Activated gamma-delta T cell treated with anti-CD3 and anti-CD28 coated beads, Interleukin-2, amount 50 U/mL, for 16 hours (primary cell): ENCODE measurements at places on chromosomes 3 and 15.

DNA sequence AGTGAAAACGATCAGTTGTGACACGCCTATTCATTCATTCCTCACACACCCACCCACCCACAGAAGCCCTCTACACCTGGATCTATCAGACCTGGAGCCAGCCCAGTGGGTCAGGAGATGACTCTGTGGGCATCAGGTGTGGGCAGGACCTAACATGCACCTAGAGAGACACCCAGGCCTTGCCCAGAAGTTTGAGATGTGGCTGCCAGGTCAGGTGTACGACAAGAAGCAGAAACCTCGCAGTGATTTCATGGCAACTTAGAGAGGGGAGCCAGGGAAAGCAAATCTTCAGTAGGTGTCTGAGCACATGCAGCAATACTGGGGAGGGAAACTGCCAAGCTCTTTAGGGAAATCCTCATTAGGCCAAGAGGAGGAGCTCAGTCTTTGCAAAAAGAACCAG is 264.7 kb upstream of the ROPN1 start:
- no peak for DNase-seq

DNA sequence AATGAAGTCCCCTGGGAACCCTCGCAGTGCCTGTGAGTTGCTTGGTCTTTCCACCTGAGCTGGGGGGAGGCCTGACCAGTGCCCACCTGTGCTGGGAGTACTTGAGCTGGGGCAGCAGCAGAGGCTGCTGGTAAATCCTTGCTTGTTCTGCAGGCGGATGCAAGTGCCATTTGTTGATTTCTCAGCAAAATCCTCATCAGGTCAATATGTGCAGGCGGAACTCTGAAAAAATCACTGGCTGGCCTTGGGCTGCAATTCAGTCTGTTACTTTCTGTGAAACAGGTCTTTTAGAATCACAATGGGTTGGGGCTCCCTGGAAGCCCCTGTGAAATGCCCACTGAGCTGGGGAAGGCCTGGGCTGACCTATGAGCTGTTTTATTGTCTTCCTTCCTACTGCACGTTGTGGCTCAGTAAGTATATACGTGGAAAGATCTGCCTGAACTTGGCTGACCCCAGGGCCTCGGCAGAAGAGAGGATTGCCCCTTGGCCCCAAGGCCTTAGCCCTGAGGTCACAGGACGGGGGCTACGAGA is 182.0 kb upstream of the RGMA start:
- no peak for DNase-seq

- DNase-seq = no peak
Measured at GRCh38 chr3:44099566-44100297, 142.0 kb upstream of the TOPAZ1 start.

GRCh38 chr3:181486141-181486885 is 225.4 kb upstream of the SOX2 start:
- DNase-seq = no peak

DNA sequence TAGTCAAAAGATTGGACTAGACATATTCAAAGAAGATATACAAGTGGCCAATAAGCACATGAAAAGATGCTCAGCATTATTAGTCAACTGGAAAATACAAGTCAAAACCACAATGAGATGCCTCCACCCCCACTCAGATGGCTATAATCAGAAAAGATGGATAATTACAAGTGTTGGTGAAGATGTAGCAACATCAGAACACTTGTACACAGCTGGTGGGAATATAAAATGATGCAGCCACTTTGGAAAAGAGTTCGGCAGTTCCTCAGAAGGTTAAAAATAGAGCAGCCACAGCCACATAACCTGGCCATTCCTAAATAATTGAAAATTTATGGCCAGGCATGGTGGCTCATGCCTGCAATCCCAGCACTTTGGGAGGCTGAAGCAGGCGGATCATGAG is 38.4 kb downstream of the HEG1 start:
- DNase-seq = no peak

DNA sequence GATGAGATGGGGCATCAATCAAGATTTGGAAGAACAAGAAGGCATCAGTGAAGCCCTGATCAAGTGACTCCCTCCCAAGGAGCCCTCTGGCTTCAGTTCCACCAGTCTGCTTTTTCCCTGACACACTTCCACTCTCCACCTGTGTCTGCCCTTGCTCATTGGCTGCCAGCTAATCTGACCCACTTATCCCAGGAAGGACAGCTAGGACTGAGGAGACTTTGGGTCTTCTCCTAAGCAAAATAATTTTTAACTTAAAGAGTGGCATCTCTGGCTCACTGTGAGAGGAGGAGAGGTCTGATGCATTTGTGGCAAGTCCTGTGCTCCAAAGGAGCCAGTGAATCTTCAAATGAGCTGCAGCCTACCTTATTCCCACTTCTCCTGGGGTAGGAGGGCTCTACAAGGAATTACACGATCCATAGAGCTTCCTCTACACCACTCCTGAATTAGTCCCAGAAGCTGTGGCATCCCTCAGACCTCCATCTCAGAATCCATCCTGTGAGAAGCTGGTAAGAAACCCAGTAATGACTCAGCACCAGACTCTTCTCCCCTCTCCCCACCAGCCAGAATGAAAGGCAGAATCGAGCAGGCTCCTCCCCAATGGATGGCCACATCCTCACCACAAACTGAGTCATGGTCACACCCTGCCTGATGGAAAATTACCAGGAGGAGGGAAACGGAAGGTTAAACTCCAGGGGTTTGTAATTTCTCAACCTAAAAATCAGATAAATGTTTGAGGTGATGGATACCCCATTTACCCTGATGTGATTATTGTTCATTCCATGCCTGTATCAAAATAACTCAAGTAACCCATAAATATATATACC is 6.3 kb upstream of the PKM start:
- DNase-seq = no peak

DNA sequence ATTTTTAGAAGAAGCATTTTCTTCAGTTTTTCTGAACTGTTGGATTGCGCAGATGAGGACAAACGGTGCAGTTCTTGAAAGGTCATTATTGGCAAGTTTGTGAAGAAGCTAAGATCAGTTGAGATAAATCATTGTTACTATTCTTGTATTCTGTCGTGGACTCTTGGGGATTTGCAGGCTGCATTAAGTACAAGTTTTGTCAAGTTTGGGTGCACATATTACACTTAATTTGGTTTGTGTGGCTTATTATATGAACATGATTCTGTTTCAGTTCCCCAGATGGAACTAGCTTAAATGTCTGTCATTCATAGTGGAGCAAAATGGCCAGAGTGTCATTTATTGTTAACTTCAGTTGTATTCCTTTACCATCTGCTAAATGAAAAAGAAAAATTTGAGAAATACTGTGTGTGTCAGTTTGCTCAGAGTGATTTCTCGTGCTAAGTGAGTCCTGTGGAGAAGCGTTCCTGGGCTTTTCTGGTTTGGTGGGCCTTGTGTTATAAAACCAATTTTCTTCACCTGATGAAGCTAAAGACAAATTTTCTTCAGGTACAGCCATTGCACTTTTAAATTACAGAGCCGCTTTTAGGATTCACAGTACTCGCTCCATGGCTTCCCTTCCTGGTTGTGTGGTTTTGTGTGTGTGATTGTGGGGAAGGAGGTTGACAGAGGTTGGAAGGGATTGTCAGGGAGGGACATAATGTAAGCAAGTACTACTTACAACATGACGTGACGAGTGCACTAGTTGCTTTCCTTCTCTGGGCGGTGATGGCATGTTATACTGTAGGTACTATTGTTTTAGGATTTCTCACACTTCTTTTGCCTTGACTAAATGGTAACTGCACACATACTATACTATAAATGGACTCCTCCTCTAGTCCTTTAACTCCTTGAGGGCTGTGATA is 1.7 kb downstream of the AKAP13 start:
- no peak for DNase-seq

GRCh38 chr3:130420466-130420865 is 75.0 kb downstream of the COL6A5 start:
- DNase-seq = no peak

- DNase-seq = no peak
Measured at GRCh38 chr3:18420555-18420954, 4.6 kb downstream of the SATB1 start.

DNA sequence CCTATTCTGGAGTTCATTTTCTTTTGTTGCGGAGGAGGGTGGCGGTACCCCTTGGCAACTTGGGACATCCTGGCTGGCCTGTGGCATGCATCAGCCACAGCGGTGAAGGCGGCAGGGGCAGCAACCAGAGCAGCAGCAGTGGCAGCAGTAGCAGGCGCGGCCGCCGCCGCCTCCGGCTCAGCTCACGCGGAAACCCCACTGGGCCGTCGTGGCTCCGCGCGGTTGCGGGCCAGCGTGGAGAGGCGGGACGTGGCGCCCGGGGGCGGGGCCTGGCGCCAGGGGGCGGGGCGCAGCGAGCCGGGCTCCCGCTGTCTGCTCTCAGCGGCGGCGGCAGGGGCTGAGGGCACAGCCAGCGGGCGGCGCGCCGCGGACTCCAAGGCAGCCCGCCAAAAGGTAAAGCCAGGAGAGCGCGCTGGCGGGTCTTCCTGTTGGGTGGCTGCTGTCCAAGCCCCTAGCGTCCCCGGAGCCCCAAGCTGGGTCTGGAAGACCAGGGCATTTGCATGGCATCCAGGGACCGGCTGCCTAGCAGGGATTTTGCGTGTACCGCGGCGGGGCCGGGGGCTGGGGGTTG is 334.4 kb upstream of the THRB start:
- DNase-seq = no peak

DNA sequence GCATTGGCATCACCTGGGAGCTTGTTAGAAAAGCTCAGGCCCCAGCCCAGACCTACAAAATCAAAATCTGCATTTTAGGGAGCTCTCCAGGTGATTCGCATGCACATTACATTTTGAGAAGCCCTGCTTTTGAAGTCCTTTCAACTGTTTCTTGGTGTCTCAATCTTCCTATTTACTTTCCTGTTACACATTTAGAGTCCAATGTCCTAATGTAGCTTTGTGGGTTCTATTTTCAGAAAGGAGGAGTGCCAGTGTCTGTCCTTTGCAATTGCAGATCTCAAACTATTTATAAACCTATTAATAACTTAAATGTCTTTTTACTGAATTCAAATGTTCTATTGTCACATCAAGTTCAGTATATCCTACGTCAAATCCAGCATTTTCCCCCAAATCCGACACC is 27.8 kb upstream of the MYRIP start:
- no peak for DNase-seq

DNA sequence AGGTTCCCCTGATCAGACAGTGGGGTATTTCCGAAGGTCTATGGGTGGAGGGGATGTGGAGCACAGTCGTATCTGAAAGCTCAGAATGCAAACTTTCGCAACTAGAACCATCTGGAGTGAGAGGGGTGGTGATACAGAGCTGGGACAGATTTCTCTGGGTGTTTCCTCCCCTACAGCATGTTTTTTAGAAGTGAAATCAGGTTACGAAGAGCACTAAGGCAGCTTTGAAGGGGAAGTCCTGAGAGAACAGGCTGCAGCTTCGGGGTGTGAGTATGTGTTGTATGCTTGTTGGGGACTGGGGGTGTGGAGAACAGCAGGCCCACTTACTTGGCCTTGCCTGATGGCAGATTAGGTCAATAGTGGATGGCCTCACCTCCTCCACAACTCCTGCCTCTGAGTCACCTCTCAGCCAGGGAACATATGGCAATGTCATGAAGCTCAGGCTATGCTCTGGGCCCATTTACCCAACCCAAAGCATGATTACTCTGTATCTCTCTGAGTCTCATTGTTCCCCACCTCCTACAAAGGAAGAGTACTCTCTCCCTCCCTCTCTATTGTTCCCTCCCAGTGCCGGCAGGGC is 107.2 kb upstream of the RASGRP1 start:
- peak; percentile 19 for DNase-seq

GRCh38 chr3:129211772-129212171 is 28.1 kb upstream of the CNBP start:
- DNase-seq = no peak

- DNase-seq = no peak
Measured at GRCh38 chr15:43514241-43515057, 3.0 kb upstream of the MAP1A start.

DNA sequence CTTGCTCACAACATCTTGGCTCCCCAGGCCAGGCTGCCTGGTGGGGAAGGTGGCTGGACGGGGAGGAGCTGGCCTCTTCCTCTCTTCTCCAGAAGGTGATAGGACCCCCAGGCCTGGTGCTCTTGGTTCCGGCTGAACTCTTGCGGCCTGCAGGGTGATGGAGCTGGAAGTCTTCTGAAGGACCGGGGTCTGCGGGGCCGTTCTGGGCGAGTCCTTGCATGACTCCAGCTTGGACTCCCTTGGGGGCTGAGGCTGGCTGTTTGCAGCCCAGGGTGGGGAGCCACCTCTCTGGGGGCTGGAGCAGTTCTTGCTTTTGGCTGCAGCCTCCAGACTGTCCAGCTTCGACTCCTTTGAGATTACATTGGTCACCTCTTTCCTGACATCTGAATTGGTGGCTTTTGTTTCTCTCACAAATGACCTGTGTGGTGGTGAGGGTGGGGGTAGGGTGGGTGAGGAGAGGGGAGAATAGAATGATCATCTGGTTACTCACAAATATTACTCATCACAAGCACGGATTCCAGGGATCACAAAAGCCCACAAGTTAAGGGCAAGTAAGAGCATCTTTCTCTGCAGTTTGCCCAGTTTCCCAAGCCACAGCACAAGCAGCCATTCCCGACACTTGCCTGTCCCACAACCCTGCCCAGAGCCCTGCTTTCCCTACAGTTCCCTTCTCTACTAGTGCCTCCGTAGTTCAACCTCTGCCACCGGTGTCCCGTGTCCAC is 149.1 kb upstream of the HACD2 start:
- DNase-seq = no peak

- no peak for DNase-seq
Measured at GRCh38 chr3:35081899-35082298, 557.4 kb upstream of the ARPP21 start.

- DNase-seq = no peak
Measured at GRCh38 chr3:140355481-140355880, 322.4 kb upstream of the TRIM42 start.

DNA sequence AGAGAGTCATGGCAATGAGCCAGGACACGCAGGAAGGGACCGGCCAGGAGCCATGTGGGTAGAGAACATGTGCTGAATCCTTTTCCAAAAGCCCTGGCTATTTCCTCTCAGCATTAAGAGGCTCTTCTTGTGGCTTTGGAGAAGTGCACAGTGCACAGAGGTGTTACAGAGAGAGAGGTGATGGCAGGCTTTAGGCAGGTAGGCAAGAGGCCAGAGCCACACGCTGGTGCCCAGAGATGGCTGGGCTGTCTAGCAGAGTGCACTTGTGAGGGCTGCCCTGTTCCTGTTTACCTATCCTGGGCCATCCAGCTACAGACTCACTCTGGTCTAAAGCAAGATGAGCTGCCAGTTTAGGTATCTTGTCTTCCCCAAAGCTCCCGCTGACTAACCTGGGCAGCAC is 402.6 kb downstream of the OCA2 start:
- DNase-seq = no peak

GRCh38 chr3:186810336-186810996 is 4.2 kb upstream of the RFC4 start:
- DNase-seq = no peak

DNA sequence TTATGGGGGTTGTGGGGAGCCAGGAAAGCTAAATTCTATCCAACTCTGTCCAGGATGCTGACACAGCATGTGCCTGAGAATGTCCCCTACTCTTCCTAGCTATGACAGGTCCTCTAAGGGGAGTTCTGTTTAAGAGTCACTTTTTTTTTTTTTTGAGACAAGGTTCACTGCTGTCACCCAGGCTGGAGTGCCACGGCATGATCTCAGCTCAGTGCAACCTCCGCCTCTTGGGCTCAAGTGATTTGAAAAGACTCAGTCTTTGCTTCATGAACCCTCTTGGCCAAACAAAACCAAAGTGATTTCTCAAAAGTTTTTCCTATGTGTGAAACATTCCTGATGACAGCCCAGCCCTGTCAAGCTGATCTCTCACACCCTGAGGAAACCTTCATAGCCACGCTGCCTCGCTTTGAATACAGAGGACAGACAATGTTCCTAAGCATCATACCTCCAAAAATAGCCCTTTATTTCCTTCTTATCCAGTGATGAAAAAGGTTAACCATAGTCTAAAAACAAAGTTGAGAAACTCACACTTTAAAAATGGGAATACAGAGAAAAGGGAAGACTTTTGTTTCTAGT is 105.5 kb upstream of the PROK2 start:
- no peak for DNase-seq
